ENCODE measurements at places on chromosomes 6 and 20. TPM values are rescaled to one million over a fixed set of nuclear protein-coding genes. Genes with fewer than 3 reads are reported as not detected.

DNA sequence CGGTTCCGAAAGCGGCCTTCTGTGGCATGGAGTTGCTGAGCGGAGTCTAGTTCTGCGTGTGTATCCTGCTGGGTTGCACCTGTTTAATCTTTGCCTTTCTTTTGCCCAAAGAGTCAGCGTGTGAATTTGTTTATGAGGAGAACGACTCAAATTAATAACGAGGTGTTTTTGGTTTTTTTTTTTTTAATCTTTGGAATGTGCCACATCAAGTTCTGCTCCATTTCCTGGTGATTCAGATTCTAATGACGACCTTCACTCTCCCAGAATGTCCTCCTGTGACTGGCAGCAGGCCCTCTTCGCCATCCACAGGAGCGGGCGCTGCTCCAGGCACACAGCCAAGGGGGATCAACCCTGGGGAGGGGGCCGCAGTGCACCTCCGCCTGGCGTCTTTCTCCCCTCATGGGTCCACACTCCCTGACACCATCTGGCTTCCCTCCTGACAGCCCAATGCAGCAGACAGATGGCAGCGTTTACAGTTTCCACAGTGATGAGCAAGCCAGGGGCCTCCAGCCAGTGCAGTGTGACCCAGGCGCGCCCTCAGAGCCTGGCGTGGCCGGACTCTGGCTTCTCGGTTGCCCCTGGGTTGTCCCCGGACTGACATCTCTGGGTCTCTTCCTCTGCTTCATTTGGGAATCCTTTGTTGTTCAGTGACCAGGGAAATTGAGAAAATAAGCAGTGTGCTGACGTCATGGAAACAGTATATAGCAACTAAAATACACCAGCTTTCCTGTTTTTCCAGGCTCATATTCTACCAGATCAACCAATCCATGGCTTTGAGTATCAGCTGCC, 27.5 kb upstream of the AFDN start:
- no peak overlapping the region for H3K4me3 ChIP-seq
- peaks cover 12% of the 10 kb centered on the region for H3K27me3 ChIP-seq
- peak; percentile 62 for DNase-seq
- H3K4me1 ChIP-seq: peaks cover 27% of the 10 kb centered on the region

DNA sequence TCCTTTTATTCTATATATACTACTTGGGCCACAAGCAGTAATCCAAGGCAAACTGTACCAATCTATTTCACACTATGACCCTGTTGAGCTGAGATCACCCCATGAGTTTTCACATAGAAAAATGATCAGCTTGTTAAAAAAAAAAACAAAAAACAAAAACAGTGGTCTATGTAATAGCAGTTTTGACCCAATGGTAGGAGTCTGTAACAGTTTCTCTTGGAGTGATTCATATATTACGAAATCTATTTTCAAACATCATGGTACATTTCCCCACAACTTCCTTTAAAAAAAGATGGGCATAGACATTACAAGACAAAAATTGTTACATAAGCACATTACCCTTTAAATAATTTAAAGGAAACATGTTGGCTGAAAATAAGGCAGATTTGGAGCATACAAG, 78.1 kb downstream of the PRSS35 start:
- H3K36me3 ChIP-seq: no peaks in the 10 kb centered on the region
- no peaks in the 10 kb centered on the region for H3K4me1 ChIP-seq
- no peak overlapping the region for H3K4me3 ChIP-seq
- DNase-seq: no peak
- H3K27ac ChIP-seq: no peak overlapping the region

The SNAP25 gene
- 25.6 TPM for polyA plus RNA-seq

GRCh38 chr6:82555801-82556200, 192.2 kb downstream of the TPBG start:
- H3K4me3 ChIP-seq: no peak overlapping the region
- no peaks in the 10 kb centered on the region for H3K4me1 ChIP-seq
- DNase-seq: no peak
- no peaks in the 10 kb centered on the region for H3K36me3 ChIP-seq
- no peaks in the 10 kb centered on the region for H3K27me3 ChIP-seq
